ENCODE measurements at places on chromosomes 7 and 10. TPM values are rescaled to one million over a fixed set of nuclear protein-coding genes. Genes with fewer than 3 reads are reported as not detected.

DNA sequence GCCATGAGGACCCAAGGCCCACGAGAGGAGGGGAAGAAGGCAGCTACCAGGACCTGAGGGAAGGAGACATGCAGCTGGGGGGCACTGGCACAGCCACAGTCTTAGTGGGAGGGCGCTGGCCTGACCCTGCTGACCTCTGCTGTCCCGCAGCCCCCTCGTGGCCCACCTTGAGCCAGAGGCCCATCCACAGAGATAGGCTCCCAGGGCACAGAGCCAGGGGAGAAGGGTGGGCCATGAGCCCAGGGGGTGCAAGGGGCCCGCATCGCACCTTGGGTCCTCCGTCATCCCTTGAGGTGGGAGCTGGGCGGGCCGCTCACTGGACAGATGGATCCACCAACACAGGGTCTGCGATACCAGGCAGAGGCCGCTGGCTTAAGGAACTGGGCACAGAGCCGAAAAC, 387.7 kb upstream of the PFKP start:
- H3K27me3 ChIP-seq, result no peaks in the 10 kb centered on the region
- no peaks in the 10 kb centered on the region for H3K36me3 ChIP-seq
- no peak overlapping the region for H3K4me3 ChIP-seq
- no peak overlapping the region for H3K27ac ChIP-seq
- no peaks in the 10 kb centered on the region for H3K4me1 ChIP-seq

DNA sequence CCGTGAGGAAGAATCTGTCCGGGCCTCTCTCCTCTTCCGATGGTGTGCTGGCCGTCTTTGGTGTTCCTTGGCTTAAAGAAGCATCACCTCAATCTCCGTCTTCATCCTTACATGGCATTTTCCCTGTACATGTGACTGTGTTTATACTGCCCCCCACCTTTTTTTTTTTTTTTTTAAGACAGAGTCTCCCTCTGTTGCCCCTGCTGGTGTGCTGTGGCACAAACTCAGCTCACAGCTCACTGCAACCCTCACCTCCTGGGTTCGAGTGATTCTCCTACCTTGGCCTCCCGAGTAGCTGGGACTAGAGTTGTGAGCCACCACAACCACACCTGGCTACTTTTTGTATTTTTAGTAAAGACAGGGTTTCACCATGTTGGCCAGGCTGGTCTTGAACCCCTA, 121.9 kb upstream of the C7orf33 start:
- H3K27me3 ChIP-seq, result no peaks in the 10 kb centered on the region
- H3K4me3 ChIP-seq, result no peak overlapping the region
- no peaks in the 10 kb centered on the region for H3K36me3 ChIP-seq
- H3K4me1 ChIP-seq, result no peaks in the 10 kb centered on the region
- no peak for DNase-seq
- no peak overlapping the region for H3K27ac ChIP-seq

- no peaks in the 10 kb centered on the region for H3K36me3 ChIP-seq
- no peaks in the 10 kb centered on the region for H3K4me1 ChIP-seq
- no peak for DNase-seq
- H3K4me3 ChIP-seq, result no peak overlapping the region
- H3K27ac ChIP-seq, result no peak overlapping the region
These were observed 150.0 kb downstream of the PRKAG2 start for GRCh38 chr7:151726652-151727578.

- H3K36me3 ChIP-seq, result no peaks in the 10 kb centered on the region
- no peak overlapping the region for H3K27ac ChIP-seq
- H3K4me1 ChIP-seq, result no peaks in the 10 kb centered on the region
- H3K27me3 ChIP-seq, result peaks cover 2% of the 10 kb centered on the region
- no peak for DNase-seq
These were observed 60.2 kb downstream of the CLRN3 start for GRCh38 chr10:127832501-127832900.

GRCh38 chr7:55963584-55964168, 709 bp upstream of the NIPSNAP2 start:
- no peaks in the 10 kb centered on the region for H3K36me3 ChIP-seq
- no peaks in the 10 kb centered on the region for H3K27me3 ChIP-seq
- H3K4me1 ChIP-seq, result peaks cover 9% of the 10 kb centered on the region
- DNase-seq, result no peak
- H3K4me3 ChIP-seq, result peak overlapping the region; percentile 97
- no peak overlapping the region for H3K27ac ChIP-seq

- H3K27ac ChIP-seq, result no peak overlapping the region
- peak; percentile 26 for DNase-seq
- no peaks in the 10 kb centered on the region for H3K27me3 ChIP-seq
- H3K4me1 ChIP-seq, result peaks cover 10% of the 10 kb centered on the region
- H3K36me3 ChIP-seq, result no peaks in the 10 kb centered on the region
- no peak overlapping the region for H3K4me3 ChIP-seq
These were observed 94.1 kb downstream of the PRKAG2 start for GRCh38 chr7:151782598-151783448.

GRCh38 chr10:111246814-111247452, 170.1 kb downstream of the ADRA2A start:
- no peaks in the 10 kb centered on the region for H3K27me3 ChIP-seq
- no peak overlapping the region for H3K4me3 ChIP-seq

DNA sequence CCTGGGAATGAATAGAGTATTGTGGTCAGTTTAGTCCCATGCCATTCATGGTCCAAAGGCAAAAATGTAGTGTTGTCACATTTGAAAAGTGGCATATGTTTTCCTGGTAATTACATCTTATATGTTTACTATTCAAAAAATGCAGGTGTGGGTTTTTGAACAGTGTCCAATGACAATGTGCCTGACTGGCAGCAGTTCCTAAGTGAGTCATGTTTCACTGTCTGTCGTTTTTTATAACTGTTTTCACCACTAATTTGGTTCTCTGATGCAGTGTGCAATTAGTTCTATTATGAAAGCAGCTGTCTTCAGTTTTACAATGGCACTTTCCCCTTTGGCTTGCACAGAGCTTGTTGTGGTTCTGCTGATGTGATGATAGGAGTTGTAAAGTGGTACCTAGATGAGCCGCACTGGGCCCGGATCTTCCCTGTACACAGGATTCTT, 162.3 kb downstream of the SEM1 start:
- no peak overlapping the region for H3K4me3 ChIP-seq
- no peak for DNase-seq
- no peaks in the 10 kb centered on the region for H3K4me1 ChIP-seq

GRCh38 chr10:18659819-18660535, 746 bp downstream of the ARL5B start:
- peaks cover 18% of the 10 kb centered on the region for H3K4me1 ChIP-seq
- peak overlapping the region; percentile 92 for H3K27ac ChIP-seq
- H3K27me3 ChIP-seq, result no peaks in the 10 kb centered on the region
- H3K36me3 ChIP-seq, result no peaks in the 10 kb centered on the region

- no peak overlapping the region for H3K27ac ChIP-seq
- no peaks in the 10 kb centered on the region for H3K4me1 ChIP-seq
- H3K4me3 ChIP-seq, result no peak overlapping the region
- DNase-seq, result no peak
- H3K36me3 ChIP-seq, result no peaks in the 10 kb centered on the region
These were observed 99.0 kb downstream of the SPAG6 start for GRCh38 chr10:22444219-22444788.

DNA sequence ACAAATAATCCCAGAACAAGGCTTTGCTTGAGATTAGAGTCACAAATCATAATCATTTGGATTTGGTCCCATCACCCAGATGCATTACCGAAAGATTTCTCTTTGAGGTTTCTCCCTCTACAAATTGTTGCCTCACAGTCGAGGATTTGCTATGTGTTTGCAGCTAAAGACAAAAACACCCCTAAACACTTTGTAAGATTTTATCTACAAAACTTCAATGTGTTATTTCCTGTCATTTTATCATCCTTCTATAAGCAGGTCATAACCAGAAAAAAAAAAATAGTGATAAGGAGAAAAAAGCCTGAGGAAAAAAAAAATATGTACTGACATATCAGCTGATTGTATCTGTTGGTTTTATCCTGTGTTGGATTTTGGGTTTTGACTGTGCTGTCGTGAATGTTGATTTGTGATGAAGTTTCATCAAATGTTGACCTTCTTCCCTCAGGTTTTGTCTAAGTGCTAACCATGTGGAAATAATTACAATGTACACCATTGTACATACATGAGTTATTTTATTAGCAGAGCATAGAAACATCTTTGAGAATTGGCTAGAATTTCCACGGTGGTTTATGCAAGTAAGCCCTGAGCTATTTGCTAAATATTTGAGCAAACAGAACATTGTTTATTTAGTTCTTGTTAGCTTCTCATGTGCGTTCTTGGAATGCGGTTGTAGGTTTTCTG, 274.4 kb downstream of the NEBL start:
- H3K27ac ChIP-seq, result no peak overlapping the region
- H3K27me3 ChIP-seq, result no peaks in the 10 kb centered on the region
- H3K4me1 ChIP-seq, result no peaks in the 10 kb centered on the region
- H3K4me3 ChIP-seq, result no peak overlapping the region

DNA sequence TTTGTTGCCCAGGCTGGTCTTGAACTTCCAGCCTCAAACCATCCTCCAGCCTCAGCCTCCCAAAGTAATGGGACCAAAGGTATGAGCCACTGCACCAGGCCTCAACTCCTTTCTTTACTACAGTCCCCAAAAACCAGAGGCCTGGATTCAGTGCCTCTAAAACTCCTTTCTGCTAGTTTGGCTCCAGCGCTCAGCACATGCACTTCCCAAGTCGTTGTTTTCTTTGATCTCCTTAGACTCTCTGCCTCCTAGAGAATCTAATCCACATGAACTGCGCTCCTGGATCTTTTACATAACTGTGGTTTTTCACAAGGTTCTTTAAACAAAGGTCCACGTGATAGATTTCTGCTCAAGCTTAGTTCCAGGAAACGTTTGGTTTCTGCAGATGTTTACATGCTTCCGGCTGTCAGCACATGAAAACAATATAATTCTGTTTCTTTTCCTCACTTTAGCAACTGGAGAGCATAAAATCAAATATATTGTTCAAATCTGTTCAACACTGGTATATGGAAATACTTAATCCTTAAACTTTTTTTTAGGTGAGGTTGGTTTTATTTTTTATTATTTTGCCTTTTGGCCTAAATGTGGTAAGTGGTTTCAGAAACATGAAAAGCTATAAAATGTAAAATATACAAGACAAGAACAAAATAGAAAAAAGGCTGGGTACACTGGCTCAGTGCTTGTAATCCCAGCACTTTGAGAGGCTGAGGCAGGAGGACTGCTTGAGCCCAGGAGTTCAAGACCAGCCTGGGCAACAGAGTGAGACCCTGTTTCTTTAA, 270.5 kb upstream of the MKLN1 start:
- no peaks in the 10 kb centered on the region for H3K27me3 ChIP-seq
- H3K4me3 ChIP-seq, result no peak overlapping the region
- no peaks in the 10 kb centered on the region for H3K36me3 ChIP-seq
- peak overlapping the region; percentile 91 for H3K27ac ChIP-seq

DNA sequence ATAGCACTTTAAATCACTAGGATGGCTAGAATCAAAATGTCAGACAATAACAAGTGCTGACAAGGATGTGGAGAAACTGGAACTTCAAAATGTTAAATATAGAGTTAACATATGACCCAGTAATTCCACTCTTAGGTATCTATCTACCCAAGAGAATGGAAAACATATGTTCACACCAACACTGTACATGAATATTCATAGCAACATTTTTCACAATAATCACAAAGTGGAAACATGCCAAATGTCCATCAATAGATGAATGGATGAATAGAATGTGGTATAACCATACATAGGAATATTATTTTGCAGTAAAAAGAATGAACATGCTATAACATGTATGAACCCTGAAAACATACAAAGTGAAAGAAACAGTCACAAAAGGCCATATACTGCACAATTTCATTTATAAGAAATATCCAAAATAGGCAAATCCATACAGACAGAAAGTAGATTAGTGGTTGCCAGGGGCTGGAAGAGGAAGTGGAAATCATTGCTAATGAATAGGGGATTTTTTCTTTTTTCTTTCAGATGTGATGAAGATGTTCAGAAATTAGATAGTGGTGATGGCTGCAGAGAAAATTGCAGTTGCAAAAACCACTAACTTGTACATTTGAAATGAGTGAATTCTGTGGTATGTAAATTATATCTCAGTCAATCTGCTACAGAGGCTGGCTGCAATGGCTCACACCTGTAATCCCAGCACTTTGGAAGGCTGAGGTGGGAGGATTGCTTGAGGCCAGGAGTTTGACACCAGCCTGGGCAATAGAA, 93.0 kb downstream of the CPVL start:
- H3K36me3 ChIP-seq, result no peaks in the 10 kb centered on the region
- no peak overlapping the region for H3K4me3 ChIP-seq
- no peak for DNase-seq
- no peaks in the 10 kb centered on the region for H3K27me3 ChIP-seq
- H3K27ac ChIP-seq, result no peak overlapping the region
- H3K4me1 ChIP-seq, result no peaks in the 10 kb centered on the region

DNA sequence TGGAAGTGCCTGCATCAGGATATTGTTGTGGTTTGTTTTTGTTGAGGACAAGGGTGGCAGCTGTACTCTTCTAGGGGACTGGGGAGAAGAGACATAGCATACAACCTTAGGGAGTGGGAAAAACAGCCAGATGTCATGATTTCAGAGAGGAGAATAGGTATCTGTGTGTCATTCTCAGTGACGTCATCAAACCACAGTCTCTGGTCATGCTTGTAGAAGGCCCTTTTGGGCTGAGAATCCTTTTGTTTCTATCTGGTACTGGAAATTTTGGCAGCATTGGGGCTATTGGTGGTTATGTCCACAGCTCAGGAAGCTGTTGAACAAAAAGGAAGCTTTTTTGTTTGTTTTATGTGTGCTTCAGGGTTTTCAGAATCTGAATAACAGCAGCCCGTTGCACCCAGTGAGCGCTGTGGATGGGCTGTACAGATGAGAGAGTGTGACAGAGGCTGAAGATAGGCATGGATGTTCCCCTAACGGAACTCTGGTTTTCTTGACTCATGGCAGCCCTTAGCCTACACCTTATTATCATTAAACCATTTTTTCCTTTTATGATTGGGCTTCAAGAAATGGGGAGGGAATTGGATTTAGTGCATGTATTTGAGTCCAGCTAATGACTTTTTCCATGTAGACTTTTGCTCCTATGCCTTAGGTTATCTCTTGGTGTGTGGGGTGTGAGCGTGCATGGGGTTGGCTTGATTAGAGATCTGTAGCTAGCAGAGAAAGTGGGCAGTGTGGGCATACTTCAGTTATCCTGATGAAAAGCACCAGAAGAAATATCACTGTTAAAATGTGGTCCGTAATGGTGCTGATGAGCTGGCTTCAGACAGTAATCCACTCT, 65.7 kb downstream of the SND1 start:
- no peak overlapping the region for H3K27ac ChIP-seq
- H3K4me3 ChIP-seq, result no peak overlapping the region
- no peak for DNase-seq
- H3K36me3 ChIP-seq, result peaks cover 45% of the 10 kb centered on the region
- no peaks in the 10 kb centered on the region for H3K27me3 ChIP-seq

GRCh38 chr10:103612462-103613365, 119.2 kb downstream of the NEURL1 start:
- no peak for DNase-seq
- peaks cover 8% of the 10 kb centered on the region for H3K36me3 ChIP-seq
- H3K27ac ChIP-seq, result no peak overlapping the region
- H3K4me1 ChIP-seq, result peaks cover 2% of the 10 kb centered on the region
- H3K4me3 ChIP-seq, result no peak overlapping the region

Gene ZKSCAN5
- 11.0 TPM for total RNA-seq

Gene FAM25C
- total RNA-seq, result 0.57 TPM

Gene GPR26
- 0.09 TPM for total RNA-seq

Gene TMEM229A
- not detected for total RNA-seq

Gene BTBD16
- total RNA-seq, result 0.14 TPM

Measured in thymus (tissue), 14 donors.